Activated CD8-positive, alpha-beta memory T cell treated with anti-CD3 and anti-CD28 coated beads, Interleukin-2, amount 10 ng/mL, durations not matched to agents 7 days and 5 days (primary cell): ENCODE measurements at places on chromosomes 5 and 9.

DNA sequence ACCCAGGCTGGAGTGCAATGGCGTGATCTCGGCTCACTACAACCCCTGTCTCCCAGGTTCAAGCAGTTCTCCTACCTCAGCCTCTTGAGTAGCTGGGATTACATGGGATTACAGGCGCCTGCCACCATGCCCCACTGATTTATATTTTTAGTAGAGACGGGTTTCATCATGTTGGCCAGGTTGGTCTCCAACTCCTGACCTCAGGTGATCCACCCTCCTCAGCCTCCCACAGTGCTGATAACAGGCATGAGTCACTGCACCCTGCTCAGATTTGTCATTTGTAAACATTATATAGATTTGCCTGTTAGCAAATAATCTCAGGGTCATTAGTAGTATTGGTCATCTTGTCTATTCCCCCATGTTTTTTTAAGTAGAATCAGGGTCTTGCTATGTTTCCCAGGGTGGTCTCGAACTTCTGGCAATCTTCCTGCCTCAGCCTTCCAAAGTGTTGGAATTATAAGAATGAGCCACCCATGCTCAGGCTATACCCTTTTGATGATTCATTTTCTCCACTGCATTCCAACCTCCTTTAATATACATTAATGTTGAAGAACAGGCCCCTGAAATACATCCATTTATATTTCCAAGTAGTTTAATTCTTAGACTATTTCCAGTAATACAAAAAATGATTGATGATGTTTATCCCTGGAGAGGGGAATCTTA, 17.3 kb downstream of the CENPH start:
- DNase-seq = no peak

DNA sequence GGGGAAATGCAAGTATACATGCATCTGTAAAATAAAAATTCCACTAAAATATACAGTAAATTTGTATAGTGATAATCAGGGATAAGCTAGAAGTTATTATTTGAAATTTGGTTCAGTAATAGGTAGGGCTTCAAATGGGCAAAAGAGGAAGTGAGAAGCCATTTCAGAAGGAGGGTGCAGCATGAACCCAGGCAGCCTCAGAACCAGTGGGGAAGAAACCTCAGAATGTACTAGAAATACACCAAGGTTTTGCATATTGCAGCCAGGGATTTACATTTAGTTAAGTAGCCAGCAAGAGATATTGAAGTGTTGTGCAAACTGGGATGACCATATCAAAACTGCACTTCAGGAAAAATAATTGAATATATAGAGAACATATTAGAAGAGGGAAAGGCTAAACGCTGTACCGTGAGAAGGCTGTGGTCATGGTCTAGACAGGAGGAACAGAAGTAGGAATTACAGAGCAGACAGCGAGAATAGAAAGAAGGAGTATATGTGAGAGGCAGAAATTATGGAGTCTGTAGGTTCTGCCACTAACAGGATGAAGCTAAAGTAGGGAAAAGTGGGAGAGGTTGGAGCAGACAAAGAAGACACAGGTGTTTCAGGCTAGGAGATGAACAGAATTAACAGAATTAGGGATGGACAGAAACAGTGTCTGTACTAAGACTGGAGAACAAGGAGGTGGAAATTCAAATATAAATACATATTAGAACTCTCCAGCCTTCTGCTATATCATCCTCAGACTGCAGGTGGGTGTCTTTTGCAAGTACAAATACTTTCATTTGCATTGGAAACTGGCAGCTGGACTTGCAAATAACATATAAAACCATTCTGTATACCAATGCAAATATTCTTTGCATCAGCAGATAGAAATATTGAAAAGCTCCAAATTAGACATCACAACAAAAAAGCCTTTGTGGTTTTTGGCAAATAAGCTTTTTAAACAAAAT, 335.6 kb downstream of the ZNF608 start:
- no peak for DNase-seq

DNA sequence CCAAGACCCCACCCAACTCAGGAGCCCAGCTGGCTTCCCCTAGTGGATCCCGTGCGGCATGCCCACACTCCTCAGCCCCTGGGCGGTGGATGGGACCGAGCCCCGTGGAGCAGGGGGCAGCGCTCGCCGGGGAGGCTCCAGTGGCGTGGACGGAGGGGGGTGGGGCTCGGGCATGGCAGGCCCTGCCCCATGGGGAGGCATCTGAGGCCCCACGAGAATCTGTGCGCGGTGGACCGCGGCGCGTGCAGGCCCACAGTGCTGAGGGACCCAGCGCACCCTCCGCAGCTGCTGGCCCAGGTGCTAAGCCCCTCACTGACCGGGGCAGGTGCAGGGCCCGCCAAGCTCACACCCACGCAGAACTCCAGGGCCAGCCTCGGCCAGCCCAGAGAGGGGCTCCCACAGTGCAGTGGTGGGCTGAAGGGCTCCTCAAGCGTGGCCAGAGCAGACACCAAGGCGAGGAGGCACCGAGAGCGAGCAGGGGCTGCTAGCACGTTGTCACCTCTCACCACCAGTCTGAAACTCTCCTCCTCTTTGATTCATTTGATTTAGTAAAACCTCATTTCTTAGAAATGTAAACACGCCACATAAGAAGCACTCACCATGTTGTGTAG, 25.6 kb downstream of the RNF130 start:
- DNase-seq = no peak

- no peak for DNase-seq
Measured at GRCh38 chr5:64273276-64273675, 107.6 kb downstream of the RNF180 start.

DNA sequence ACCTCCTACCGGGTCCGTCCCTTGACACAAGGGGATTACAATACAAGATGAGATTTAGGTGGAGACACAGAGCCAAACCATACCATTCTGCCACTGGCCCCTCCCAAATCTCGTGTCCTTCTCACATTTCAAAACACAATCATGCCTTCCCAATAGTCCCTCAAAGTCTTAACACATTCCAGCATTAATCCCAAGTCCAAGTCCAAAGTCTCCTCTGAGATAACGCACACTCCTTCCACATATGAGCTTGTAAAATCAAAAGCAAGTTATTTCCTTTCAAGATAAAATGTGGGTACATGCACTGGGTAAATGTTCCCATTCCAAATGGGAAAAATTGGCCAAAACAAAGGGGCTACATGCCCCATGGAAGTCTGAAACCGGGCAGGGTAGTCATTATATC, 463.9 kb upstream of the CDH9 start:
- no peak for DNase-seq

DNA sequence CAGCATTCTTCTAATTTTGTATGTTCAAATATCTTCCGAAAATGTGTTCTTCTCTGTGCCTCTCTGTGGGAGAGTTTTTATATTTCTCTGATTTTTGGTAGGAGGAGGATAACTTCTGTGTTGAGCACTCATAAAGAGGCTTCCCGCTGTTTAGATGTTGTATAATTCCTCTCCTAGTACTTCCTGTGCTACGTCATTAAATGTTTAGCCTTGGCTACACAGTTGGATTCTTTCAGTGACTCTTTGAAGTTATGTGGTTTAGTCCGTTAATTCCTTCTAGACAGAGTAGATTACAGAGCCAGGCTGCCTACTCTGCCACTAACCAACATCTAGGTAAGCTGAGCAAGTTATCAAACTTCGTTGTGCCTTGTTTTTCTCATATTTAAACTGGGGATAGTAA, 302.6 kb downstream of the OSTF1 start:
- no peak for DNase-seq

DNA sequence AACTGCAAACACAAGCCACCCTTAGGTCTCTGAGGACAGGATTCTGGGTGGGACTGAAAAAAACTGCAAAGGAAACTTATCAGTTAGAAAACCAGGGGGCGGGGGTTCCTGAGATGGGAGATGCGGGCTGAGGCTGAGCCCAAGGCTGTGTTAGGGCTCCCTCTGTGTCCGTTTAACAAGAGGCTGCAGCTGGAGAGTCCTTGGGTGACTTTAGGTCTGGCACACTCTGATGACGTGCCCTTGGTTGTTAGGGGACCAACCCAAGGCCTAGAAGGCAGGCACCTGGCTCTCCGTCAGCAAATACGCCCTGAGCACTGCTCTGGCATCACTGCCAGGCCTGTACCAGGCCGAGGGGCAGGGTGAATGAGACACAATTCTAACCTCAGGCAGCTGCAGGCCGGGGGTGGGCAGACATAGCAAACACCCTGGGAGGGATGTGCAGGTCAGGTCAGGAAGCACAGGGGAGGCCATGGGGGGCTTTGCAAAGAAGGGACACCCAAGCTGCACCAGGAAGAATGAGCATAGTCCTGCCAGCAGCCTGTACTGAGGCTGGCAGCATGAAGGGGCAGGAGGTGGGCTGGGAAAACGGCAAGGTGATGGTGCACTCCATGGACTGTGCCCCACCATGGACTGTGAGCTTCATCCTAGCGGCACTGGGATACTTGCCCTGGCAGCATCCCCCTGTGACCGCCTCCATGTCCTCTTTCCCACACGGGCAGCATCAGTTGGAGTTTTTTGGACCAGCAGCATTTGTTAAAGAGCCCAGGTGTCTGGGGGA, 137.9 kb downstream of the GABBR2 start:
- DNase-seq = peak; percentile 40

GRCh38 chr5:40309851-40310250, 369.9 kb upstream of the PTGER4 start:
- DNase-seq = no peak

- no peak for DNase-seq
Measured at GRCh38 chr9:32589083-32589723, 16.2 kb upstream of the NDUFB6 start.

- DNase-seq = no peak
Measured at GRCh38 chr5:159911349-159911748, 4.9 kb upstream of the ADRA1B start.

GRCh38 chr5:137496919-137497318, 2.2 kb downstream of the SPOCK1 start:
- no peak for DNase-seq

DNA sequence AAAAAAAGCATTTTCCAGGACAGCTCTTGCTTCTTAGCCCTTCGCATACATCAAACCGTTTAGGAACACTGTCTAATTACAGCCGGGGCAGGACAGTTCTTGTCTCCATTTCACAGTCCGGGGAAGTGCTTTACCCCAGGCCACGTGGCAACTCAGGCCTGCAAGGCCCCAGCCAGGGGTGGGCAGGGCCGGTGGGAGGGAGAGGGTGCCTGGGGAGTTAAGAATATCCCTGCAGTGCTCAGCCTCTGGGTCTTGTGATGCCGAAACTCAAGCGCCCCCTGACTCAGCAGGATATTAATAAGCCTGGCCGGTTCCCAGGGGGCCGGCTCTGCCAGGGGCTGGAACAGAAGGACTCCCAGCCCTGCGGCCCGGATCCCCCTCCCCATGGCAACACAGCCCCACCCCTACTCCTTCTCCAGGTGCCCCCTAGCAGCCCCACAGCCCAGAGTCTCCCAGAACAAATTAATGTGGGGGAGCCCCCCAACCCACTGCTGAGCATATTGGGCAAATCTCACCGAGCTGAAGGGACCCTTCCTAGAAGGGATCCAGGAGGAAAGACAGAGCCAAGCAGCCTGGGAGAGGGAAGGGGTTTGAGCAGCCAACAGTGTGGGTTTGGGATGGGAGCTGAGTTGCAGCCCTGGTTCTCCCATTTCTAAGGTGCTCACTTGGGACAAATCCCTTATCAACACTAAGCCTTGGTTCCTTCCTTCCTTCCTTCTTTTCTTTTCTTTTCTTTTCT, 45.3 kb downstream of the PLPP7 start:
- no peak for DNase-seq

DNA sequence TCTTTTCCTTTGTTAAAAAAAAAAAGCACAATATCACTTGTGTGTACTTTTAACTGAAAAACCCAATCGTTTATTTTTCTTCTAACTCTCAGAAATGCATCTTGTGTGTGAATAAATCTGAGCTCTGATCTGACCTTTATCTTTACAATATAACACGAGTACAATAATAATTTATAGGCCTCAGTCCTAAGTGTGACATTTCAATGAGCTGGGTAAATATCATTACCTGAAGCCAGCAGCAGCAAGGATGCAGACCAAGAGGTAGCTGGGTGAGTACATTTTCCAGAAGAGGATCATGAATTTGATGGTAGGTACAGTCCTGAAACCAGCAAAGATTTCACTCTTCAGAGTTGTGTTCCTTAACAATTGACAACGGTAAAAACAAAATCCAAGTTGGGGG, 264.0 kb upstream of the KIF2A start:
- no peak for DNase-seq

GRCh38 chr9:83401328-83401900, 136.8 kb downstream of the FRMD3 start:
- no peak for DNase-seq

DNA sequence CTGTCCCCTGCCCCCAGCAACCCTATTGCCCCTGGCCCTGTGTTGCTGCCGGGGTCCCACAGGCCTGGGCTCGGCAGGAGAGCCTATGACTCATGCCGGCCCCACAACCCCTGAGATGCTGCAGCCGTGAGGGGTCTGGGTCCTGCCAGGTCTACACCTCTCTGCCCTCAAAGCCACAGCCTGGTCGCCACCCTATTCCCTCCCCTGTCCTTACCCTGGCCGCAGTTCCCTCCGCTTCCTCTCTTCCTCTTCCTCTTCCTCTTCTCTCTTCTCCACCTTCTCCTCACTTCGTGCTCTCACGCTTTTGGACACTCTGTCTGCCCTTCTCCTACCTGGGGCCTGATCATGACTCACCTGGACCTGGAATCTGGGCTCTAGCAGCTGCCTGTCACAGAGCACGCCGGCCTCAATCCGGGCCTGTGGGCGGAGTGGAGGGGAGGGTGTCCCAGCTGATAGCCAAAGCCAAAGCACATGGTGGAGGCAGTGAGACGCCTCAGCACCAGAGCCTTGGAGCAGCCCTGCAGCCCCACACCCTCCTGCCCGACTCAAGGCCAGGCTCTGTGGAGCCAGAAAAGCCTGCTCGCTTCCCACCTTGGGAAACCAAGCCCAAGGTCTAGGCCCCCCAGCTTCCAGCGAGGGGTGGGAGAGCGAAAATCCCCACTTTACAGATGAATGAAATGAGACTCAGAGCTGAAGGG, 26.8 kb upstream of the CSF1R start:
- DNase-seq = peak; percentile 35

DNA sequence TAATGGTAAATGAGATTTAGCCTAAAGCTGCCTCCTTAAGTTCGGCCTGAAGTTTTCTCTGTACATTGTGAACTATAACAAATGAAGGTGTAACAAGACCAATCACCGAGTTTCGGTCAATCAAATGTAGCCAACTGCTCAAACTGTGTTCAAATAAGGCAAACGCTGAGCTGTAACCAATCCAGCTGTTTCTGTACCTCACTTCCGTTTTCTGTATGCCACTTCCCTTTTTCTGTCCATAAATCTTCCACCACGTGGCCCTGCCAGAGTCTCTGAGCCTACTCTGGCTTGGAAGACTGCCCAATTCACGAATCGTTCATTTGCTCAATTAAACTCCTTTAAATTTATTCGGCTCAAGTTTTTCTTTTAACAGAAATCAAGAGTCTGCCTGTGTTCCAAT, 193.5 kb upstream of the KLF9 start:
- no peak for DNase-seq
